ENCODE measurements at places on chromosomes 7 and 10. TPM values are rescaled to one million over a fixed set of nuclear protein-coding genes. Genes with fewer than 3 reads are reported as not detected.

The CLDN4 gene
- total RNA-seq = 4.2 TPM

The TMEM176B gene
- not detected for total RNA-seq

The CPA4 gene
- 6.8 TPM for total RNA-seq

The SPDYE16 gene
- total RNA-seq = not detected

The HABP2 gene
- 0.09 TPM for total RNA-seq

The SEMA3A gene
- total RNA-seq = 5.7 TPM

The STX1A gene
- total RNA-seq = 72.0 TPM

The KCNH2 gene
- total RNA-seq = 0.37 TPM

The PLAC9 gene
- total RNA-seq = 0.46 TPM

The KNDC1 gene
- total RNA-seq = 0.89 TPM

The AKR1B1 gene
- total RNA-seq = 2,714 TPM

The OPALIN gene
- not detected for total RNA-seq

The ADAP1 gene
- 4.0 TPM for total RNA-seq

The FANK1 gene
- 3.0 TPM for total RNA-seq

The DMBT1 gene
- 0.05 TPM for total RNA-seq

The RARRES2 gene
- not detected for total RNA-seq

The PRPS1L1 gene
- total RNA-seq = not detected

The WNT2 gene
- 0.06 TPM for total RNA-seq

The PNLIPRP1 gene
- not detected for total RNA-seq

The GPC2 gene
- total RNA-seq = 1.1 TPM

The TNKS2 gene
- total RNA-seq = 20.8 TPM

The ANKRD1 gene
- 7.8 TPM for total RNA-seq

The CALCR gene
- not detected for total RNA-seq

The GIMAP4 gene
- total RNA-seq = not detected

The BEND7 gene
- 10.1 TPM for total RNA-seq

The KLF14 gene
- 0.05 TPM for total RNA-seq

The UCN3 gene
- not detected for total RNA-seq

The ZNF248 gene
- total RNA-seq = 3.8 TPM

The SHH gene
- 2.7 TPM for total RNA-seq

The SUN3 gene
- total RNA-seq = not detected

The SPDYE2 gene
- not detected for total RNA-seq

The ZNF804B gene
- total RNA-seq = not detected

The FOXP2 gene
- not detected for total RNA-seq
